ENCODE measurements at places on chromosomes 3 and 15. TPM values are rescaled to one million over a fixed set of nuclear protein-coding genes. Genes with fewer than 3 reads are reported as not detected.

The ADPRH gene
- 2.3 TPM for polyA plus RNA-seq

The SNURF gene
- polyA plus RNA-seq = 0.75 TPM

The AHSG gene
- not detected for polyA plus RNA-seq

The ARPP21 gene
- not detected for polyA plus RNA-seq

The UROC1 gene
- not detected for polyA plus RNA-seq

The CELF6 gene
- not detected for polyA plus RNA-seq

The GOLGA8S gene
- not detected for polyA plus RNA-seq

The LINGO1 gene
- not detected for polyA plus RNA-seq

The PP2D1 gene
- polyA plus RNA-seq = 0.16 TPM

The GOLGA8M gene
- polyA plus RNA-seq = 0.48 TPM

DNA sequence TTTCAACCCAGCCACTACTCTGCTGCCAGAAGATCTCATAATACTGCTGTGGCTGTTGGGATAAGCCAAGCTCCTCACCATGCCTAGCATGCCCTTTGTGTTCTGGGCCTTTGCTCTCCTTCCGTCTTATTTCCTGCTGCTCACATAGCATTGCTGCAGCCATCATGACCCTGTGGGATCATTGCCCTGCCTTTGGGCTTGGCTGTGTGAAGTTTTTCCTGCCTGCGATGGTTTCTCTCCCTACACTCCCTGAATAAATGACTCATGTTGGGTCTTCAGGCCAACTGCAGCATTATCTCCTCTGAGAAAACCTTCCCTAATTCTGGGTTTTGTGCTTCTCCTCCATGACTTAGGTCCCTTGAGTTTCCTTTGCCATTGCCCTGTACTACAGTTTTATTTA is 20.8 kb upstream of the TRA2B start:
- H3K4me1 ChIP-seq = peaks cover 22% of the 10 kb centered on the region
- H3K36me3 ChIP-seq = no peaks in the 10 kb centered on the region
- H3K4me3 ChIP-seq = no peak overlapping the region
- peak; percentile 56 for DNase-seq

DNA sequence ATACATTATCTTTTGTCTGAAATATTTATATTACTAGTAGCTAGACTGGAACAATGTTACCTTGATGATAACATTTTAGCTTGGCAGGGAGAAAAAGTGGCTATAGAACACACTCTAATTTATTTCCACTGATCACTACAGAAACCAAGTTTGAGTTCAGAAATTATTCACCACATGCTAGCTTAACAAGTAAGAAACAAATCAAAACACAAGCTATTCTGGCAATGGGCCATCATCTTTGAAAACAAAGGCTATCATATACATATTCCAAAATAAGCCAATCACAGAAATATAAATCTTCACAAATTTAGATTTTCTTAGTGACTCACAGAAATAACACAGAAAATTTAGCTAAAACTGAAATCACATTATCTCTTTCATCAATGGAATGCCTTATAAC is 17.1 kb downstream of the AQR start:
- no peak overlapping the region for H3K4me3 ChIP-seq
- no peaks in the 10 kb centered on the region for H3K27me3 ChIP-seq
- peaks cover 25% of the 10 kb centered on the region for H3K36me3 ChIP-seq
- H3K4me1 ChIP-seq = peaks cover 9% of the 10 kb centered on the region
- peak; percentile 5 for DNase-seq

DNA sequence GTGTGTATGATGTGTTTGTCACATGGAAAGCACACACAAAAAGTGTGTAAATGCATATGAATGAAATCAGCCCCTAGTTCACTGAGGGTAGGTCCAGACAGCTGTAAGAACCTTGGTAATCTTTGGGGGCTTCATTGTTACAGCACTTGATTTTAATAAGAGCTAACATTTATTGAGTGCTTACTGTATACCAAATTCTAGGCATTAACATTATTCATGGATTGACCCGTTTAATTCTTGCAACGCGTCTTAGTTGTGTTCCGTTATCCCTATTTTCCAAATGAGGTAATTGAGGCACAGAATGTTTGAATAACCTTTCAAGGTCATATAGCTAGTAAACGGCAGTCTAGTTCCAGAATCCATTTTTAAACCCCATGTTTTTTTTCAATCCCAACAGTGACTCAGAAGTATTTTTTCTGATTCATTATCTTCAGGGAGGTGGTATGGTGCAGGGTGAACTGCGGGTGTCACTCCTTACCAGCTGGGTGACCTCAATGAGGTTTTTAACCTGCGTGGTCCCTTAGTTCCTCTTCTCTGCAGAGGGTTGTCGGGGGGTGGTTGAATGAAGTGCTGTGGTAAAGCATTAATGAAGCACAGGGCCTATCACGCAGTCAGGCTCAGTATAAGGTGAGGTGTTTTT is 14.2 kb downstream of the RAB8B start:
- peaks cover 15% of the 10 kb centered on the region for H3K4me1 ChIP-seq
- 0 out of 2 replicates have a peak, but pooled peaks cover 3% of the 10 kb centered on the region for H3K36me3 ChIP-seq
- no peak overlapping the region for H3K27ac ChIP-seq

- H3K27me3 ChIP-seq = no peaks in the 10 kb centered on the region
- DNase-seq = no peak
- H3K4me3 ChIP-seq = no peak overlapping the region
- H3K27ac ChIP-seq = no peak overlapping the region
- H3K36me3 ChIP-seq = no peaks in the 10 kb centered on the region
Measured at GRCh38 chr15:100245855-100246254, 95.9 kb downstream of the ADAMTS17 start.

- H3K4me1 ChIP-seq = peaks cover 21% of the 10 kb centered on the region
- H3K36me3 ChIP-seq = no peaks in the 10 kb centered on the region
- H3K4me3 ChIP-seq = peak overlapping the region; percentile 57
- peak; percentile 89 for DNase-seq
- H3K27ac ChIP-seq = no peak overlapping the region
- no peaks in the 10 kb centered on the region for H3K27me3 ChIP-seq
Measured at GRCh38 chr15:97903971-97904572, 56.4 kb upstream of the ARRDC4 start.

- peak; percentile 91 for DNase-seq
- H3K27ac ChIP-seq = peak within 1 kb of the TSS; percentile 91
- H3K36me3 ChIP-seq = no peaks in the 10 kb centered on the region
- H3K4me1 ChIP-seq = peaks cover 25% of the 10 kb centered on the region
- H3K4me3 ChIP-seq = peak within 1 kb of the TSS; percentile 77
- H3K27me3 ChIP-seq = no peaks in the 10 kb centered on the region
Measured at GRCh38 chr3:138114988-138115971, at the start of gene DZIP1L. Gene DZIP1L (minus strand): TSS chr3:138115608. CDS start chr3:138103971, 11,637 bp downstream.

GRCh38 chr3:83224101-83224868 is 1462.8 kb upstream of the GBE1 start:
- H3K27ac ChIP-seq = no peak overlapping the region
- DNase-seq = no peak
- no peak overlapping the region for H3K4me3 ChIP-seq
- H3K27me3 ChIP-seq = no peaks in the 10 kb centered on the region

DNA sequence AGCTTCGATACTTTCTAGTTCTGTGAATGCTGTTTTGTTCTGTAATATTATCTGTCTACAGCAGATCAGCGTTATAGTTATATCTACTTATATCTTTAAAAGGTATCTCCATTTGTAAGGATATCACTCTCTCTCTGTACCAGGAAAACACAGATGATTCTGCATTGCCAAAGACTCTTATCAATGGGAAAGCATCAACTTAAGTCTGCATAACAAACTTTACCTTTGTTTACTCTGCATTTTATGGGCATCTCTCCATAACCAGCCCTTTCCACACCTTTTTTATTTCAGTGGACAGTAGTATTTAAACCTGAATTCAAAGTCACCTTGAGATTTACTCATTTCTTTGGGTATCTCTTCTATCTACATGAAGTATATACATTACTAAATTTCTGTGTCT is 238.7 kb upstream of the GRM7 start:
- H3K27me3 ChIP-seq = no peaks in the 10 kb centered on the region
- no peak for DNase-seq
- no peak overlapping the region for H3K4me3 ChIP-seq
- no peaks in the 10 kb centered on the region for H3K4me1 ChIP-seq

GRCh38 chr3:32352563-32352962 is 39.1 kb upstream of the CMTM7 start:
- H3K27ac ChIP-seq = no peak overlapping the region
- no peaks in the 10 kb centered on the region for H3K4me1 ChIP-seq
- no peak overlapping the region for H3K4me3 ChIP-seq

DNA sequence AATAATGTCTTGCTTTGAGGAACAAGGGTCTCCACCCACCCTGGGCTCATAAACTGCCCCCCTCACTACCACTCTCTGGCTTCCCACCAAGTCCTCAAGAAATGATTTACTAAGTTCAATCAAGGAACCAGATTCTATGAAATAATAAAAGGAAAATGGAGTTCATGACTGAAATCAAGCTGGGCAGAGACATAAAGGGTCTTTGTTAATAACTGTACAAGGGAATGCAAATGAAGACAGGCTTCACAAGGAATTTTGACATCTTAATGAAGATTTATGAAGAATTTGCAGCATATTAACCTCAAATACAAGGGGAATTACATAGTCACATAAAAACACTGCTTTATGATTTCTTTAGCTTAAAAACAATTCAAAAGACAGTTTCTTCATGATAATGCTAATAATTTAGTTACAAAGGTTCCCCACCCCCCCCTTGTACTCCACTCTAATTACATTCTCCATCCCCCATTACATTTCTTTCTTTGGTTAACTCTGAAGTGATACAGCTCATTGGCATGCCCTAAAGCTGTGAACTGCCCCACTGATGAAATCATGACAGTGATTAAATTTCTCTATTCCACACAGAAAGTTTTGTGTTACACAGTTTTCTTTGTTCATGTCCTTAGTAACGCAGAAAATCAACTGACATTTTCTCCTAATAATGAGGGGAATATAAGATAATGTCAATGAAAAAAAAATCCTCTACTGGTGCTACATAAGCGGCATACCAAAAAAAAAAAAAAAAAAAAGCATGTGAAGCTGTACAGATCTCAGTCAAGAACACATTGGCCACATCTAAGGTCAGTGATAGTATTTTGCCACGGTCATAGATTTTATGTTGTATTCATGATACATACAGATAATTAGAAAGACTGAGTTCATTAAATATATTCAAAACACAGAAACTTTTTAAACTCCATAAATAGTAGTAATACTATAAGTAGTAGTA is 54.4 kb downstream of the WWTR1 start:
- no peaks in the 10 kb centered on the region for H3K36me3 ChIP-seq
- H3K4me3 ChIP-seq = peak overlapping the region; percentile 44
- DNase-seq = peak; percentile 81
- peaks cover 50% of the 10 kb centered on the region for H3K4me1 ChIP-seq
- peak overlapping the region; percentile 86 for H3K27ac ChIP-seq
- no peaks in the 10 kb centered on the region for H3K27me3 ChIP-seq

DNA sequence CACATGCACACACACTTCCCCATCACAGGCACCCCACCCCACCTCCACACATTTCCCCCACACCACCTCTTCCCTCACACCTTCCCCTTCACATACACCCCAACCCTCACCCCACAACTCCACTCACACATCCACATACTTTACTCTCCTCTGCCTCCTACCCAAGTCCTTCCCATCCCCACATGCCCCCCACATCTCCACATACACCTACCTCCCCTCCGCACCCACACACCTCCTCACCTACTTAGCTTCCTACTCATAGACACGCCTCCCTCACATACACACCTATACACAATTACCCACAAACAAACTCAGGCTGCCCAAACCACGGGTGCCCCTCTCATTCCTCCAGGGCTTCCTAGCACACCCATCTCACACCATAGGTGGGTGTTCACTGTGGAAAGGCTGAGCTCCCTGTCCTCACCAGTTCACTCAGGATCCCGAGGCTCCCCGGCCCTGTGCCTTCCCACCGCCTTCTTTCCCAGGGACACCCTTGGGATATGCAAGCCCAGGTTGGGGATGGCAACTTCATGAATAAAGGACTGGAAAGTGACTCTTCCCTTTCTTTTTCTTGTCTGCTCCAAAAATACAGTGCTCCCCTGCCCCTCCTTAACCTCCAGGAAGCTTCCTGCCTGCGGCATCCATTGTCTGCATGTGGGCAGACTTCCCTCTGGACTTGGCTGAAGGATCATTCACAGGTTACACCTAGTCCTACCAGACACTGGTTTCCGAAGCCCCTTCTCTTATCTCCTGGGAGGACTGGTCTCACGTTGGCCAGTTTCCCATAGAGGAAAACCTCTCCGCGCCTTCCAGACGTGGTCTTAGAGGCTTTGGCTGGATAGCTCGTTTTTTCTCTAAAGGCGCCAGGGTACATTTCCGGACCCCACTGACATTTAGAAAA is 61.5 kb downstream of the SLCO2A1 start:
- peaks cover 21% of the 10 kb centered on the region for H3K4me1 ChIP-seq
- no peak for DNase-seq
- H3K4me3 ChIP-seq = no peak overlapping the region
- H3K36me3 ChIP-seq = no peaks in the 10 kb centered on the region
- no peaks in the 10 kb centered on the region for H3K27me3 ChIP-seq

DNA sequence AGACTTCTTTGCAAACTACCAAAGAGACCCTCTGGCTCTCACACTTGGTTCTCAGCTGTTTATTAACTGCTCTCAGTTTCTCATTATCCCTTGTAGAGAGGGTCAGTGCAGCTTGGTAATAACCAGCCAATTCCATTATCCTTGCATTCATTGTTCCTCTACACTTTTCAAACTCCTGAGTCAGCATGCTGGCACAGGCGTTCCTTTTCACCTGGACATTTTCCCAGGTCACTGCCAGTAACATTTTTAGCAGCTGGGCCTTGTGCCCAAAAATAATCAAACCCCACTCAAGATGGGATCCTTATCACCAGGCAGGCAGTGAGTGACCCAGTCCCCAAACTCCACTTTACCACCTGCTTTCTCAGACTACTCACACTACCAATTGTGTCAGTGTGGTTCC is 4.8 kb upstream of the SUMF1 start:
- 0 out of 2 replicates have a peak, but pooled peaks cover 7% of the 10 kb centered on the region for H3K4me1 ChIP-seq
- H3K4me3 ChIP-seq = no peak overlapping the region
- no peaks in the 10 kb centered on the region for H3K36me3 ChIP-seq
- peaks cover 16% of the 10 kb centered on the region for H3K27me3 ChIP-seq
- H3K27ac ChIP-seq = no peak overlapping the region

GRCh38 chr3:159273070-159273469 is 471.2 kb downstream of the MFSD1 start:
- DNase-seq = no peak
- no peaks in the 10 kb centered on the region for H3K27me3 ChIP-seq
- no peak overlapping the region for H3K4me3 ChIP-seq

DNA sequence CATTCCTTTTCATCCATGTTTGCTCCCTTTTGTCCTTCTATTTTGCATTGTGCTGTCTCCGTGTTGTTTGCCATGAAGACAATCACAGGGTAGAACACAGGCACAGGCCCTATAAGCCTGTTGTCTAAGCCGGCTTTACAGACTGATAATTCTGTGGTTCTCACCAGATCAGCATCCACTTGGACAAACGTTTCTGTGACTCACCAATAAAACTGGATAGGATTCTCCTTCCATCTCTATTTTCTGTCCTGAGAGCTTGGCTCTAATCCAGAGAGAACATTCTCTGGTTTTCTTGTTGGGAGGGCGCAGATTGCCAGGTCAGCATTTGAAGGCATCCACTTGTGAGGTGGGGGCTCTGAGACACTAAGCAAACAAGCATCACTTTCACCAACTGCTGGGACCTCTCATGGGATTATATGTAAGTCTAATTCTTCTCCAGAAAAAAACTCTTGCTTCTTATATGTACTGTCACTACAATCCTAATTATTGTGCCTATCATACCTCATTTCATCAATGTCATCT is 101.6 kb downstream of the ERC2 start:
- no peak overlapping the region for H3K27ac ChIP-seq
- H3K36me3 ChIP-seq = no peaks in the 10 kb centered on the region
- no peaks in the 10 kb centered on the region for H3K4me1 ChIP-seq
- no peak for DNase-seq
- H3K4me3 ChIP-seq = no peak overlapping the region

Data from GM23248 (cell line).